Activated CD4-positive, alpha-beta T cell treated with anti-CD3 and anti-CD28 coated beads for 4 hours (primary cell): ENCODE measurements at places on chromosomes 5 and 9.

DNA sequence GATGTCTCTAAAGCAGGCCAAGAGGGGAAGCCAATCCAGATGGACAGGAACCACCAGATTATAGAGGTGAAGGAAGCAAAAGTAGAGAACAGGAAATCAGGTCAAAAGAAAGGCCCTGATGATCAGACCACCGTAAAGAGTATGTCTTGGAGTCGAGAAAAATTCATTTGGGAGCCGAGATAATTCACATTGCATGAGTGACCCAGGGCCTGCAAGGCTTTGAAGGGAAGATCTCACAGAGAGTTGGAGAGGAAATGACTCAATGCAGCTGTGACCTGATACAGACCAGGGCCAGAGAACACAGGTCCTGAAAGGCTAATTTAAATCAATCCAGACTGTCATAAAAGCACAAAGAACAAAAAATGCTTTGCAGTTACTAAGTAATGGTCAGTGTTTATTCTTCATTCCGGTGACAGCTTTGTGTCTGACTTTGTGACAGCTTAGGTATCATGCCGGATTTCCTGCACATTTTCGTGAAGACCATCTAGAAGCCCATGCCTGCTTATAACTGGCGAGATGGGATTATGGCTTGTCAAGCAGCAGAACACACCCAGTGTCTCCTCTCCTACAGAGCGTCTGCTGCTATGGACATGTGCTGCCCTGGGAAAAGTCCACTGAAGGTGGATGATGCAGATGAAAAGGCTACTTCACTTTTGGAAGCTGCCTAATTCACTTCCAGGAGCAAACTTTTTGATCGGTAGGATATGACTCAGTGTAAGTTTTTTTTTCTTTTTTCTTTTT lies 5.8 kb upstream of the ACTBL2 start:
- DNase-seq = no peak

DNA sequence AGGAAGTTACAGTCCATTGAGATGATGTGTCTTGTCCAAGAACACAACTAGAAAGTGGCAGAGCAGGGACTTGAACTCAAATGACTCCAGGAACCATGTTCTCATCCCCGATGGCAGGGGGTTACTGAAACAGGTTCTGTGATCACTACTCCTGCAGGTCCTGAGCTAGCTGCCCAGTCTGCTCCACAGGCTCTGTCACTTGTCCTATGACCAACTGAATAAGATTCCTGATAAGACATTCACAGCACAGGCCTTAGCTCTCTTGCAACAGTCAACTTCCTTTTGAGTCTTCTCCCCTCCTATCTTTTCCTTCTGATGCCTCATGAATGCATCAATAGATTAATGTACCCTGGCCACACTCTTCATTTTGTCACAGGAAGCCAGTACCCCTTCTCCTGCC lies 109.2 kb downstream of the SH3TC2 start:
- no peak for DNase-seq

GRCh38 chr5:151110122-151110681 lies 29.4 kb upstream of the TNIP1 start:
- no peak for DNase-seq

DNA sequence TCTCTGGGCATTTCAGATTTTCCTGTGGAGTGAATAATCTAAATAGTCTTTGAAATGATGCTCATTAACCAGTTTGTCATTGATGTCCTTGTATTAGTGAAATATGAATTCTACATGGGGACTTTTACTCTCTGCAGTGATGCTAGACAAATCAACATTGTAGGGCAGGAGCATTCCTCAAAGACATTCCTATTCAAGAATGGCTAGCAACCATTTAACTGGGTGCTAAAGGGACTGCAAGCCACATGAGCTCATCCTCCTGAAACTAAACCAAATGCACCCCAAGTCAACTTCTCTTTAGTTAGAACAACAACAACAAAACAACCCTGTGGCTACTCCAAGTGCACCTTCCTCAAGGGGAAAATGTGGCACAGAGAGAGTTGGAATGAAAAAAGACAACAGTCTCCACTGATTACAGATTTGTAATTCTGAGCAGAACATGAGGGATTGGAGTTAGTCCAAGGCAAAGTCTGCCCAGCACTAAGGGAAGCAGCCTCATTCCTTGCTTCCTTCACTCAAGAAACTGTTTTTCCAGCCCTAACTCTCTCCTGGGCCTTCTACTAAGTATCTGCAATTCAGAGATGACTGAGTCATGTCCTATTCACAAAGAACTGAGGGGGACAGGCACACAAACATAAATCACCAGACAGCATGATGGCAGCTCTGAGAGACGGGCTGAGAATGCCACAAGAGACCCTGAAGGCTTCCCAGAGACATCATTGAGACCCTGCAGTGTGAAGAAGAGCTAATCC lies 82.0 kb upstream of the WWC1 start:
- DNase-seq = no peak

- no peak for DNase-seq
These were observed 305.0 kb upstream of the TNC start for GRCh38 chr9:115422932-115423440.

DNA sequence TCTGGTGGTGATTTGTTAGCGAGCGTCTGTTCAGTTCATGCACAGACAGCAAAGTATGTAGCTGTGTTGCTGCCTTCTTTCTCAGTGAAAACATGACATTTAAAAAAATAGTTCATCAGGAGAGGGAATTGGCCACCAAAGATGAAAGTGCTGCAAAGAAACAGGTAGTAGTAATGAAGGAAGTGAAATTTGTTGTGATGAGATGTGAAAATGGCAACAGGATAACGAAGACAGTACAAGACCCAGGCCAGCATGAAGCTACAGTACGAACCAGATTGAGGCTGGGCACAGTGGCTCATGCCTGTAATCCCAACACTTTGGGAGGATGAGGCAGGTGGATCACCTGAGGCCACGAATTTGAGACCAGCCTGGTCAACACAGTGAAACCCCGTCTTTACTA lies 136.0 kb downstream of the SMARCA2 start:
- DNase-seq = no peak

DNA sequence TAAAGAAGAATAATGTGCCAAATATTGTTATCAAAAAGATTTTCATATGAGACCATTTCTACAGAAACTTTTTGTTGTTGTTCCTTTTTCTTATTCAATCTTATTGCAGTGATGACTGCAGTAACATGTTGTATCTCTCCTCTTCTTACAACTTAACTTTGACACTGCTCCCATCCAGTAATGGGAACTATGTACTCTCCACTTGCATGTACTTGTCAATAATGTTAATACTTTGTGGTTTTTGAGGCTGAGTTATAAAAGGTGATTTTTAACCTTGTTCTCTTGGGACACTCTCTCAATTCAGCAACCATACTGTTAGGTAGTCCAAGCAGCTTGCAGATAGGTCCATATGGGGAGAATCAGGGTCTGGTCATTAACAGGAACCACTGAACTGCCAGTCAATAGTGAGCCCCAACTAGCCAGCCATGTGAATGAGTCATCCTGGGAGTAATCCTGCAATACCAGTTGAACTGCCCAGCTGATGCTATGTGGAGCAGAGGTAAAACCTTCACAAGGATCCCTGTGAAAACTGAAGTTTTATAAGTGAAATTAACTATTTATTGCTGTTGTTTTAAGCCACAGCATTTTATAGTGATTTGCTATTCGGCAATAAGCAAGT lies 199.6 kb upstream of the DAB2 start:
- DNase-seq = no peak

GRCh38 chr5:181052672-181053487 lies 12.8 kb downstream of the BTNL9 start:
- DNase-seq = no peak
